ENCODE measurements at places on chromosomes 6 and 20.

DNA sequence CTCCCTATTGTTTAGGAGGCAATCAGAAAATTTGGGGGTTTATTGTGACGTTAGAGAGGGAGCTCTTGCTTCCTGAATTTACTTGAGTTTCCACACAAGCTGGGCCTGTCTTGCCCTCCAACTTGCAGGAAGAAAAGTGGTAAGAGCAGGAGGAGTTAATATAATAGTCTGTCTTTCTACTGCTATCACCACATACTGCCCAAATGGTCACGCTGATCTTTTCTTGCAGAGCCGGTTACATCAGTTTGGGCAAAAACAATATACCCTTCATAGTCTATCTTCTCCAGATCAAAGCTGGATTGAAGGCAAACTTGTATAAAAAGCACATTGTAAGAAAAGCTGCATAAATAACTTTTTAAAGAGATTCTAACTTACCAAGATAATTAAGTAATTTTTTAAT lies 46.3 kb upstream of the ECHDC1 start:
- DNase-seq = no peak

GRCh38 chr6:28732052-28732451 lies 191.7 kb downstream of the TRIM27 start:
- no peak for DNase-seq

DNA sequence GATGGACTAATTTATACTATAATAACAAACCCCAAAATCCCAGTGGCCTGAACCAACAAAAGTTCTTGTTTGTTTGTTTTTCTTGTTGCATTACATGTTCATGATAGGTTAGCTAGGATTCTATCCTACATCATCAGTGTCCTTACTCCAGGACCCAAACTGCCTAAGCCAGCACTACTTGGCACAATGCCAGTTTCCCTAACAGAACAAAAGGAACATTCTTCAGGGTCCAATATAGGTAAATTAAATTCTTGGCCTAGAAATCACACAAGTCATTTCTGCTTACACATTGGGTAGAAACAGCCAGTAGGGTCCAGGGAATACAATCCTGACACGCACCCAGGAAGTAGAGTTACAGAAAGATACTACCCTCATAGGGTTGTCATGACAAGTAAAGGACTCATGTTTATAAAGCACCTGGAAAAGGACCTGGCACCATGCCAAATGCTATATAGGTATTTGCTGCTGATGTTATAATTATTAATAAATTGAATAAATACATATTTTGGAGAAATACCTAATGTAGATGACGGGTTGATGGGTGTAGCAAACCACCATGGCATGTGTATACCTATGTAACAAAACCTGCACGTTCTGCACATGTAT lies 38.8 kb downstream of the RCAN2 start:
- DNase-seq = no peak

DNA sequence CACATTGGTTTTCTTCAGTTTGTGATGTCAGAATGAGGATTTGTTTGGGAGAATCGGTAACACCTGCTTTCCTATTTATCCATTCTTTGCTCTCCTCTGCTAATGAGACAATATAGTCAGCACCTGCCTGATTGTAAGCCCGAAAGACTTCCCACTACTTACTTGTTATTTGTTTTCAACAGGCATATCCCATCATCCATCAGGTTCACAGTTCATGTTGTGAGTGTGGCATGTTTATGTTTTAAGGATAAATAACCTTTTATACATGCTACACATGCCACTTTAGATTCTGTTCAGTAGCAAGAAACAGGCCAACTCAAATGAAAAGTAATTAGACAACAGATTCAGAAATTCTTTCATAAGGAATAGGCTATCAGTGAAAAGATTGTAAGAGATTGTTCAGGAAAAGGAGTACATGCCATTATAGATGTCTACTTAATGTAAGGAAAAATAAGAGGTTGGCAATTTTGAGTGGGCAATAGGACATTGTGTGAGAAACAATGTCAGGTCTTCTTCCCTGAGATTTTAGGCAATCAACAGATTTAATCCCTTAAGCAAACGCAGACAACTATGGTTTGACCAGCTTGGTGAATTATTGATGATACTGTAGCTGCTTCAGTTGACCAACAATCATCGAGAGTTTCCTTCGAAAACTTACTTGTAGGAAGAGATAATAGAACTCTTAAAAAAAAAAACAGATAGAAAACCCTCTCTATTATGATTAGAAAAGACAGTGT lies 7.9 kb upstream of the GPRC6A start:
- no peak for DNase-seq

- DNase-seq = no peak
Observed at GRCh38 chr6:90144928-90145555, 151.6 kb downstream of the BACH2 start.
